ENCODE measurements at places on chromosomes 12 and 14. TPM values are rescaled to one million over a fixed set of nuclear protein-coding genes. Genes with fewer than 3 reads are reported as not detected.
A peak's percentile ranks its signal among the peaks of the same experiment; 100 is the strongest.

The TAS2R10 gene
- total RNA-seq: 0.26 TPM

The TMEM117 gene
- total RNA-seq: 0.82 TPM

The TMEM179 gene
- total RNA-seq: not detected

The RPL10L gene
- total RNA-seq: not detected

The KRT77 gene
- not detected for total RNA-seq

The CIPC gene
- total RNA-seq: 14.0 TPM

The CLEC4A gene
- total RNA-seq: 1.5 TPM

DNA sequence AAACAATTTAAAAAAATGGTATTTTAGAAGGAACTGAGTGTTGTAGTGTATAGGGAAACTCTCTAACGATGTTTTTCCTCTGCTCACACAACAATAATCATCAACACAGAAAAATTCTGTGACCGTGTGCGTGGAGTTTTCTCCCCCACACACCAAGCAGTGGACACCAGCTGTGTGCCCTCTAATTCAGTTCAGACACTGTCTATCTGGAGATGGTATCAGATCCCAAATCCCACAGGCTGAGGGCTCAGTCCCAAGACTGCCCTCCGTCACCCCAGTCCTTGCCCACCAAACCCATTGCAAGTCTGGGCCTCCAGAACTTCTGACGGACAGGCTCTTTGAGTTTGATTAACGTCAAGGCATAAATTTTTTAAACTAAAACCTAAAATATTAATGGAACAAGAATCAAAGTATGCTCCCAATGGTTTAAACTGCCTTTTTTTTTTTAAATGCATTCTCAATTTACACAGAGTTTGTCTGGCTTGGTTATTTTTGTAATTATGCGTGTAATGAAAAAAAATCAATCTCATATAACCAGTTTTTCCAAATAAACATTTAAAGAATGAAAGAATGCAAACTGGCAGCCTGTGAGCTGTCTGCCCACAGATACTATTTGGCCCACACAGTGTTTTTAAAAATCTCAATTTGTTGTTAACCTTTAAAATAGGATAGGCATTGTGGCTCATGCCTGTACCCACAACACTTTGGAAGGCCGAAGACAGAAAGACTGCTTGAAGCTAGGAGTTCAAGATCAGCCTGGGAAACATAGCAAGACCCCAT is 19.2 kb downstream of the BLTP3B start:
- H3K27me3 ChIP-seq: no peaks in the 10 kb centered on the region
- no peak for DNase-seq
- no peak overlapping the region for H3K27ac ChIP-seq

GRCh38 chr12:130793554-130793849 is 45.5 kb downstream of the STX2 start:
- DNase-seq: no peak
- no peaks in the 10 kb centered on the region for H3K27me3 ChIP-seq
- H3K27ac ChIP-seq: no peak overlapping the region
- H3K36me3 ChIP-seq: peaks cover 23% of the 10 kb centered on the region

DNA sequence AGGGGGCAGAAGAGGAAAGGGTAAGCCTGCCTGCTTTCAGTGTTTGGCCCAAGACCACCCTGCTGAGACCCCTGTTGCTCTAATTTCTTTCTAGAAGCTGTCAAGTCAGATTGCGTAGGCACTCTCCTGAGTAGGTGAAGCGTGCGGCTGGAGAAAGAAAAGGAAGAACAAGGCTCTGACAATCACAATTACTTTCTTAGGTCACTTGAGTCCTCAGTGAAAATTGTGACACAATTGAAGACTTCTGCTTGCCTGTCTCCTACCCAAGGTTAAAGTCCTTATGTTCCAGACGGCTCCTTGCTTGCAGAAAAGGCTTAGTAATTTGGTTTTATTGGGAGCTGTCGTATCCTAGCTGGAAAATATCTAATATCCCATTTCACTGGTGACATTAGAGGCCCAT is 721 bp upstream of the CTSG start:
- no peak overlapping the region for H3K27ac ChIP-seq
- DNase-seq: no peak
- peaks cover 4% of the 10 kb centered on the region for H3K4me1 ChIP-seq
- no peaks in the 10 kb centered on the region for H3K36me3 ChIP-seq
- H3K4me3 ChIP-seq: no peak overlapping the region

DNA sequence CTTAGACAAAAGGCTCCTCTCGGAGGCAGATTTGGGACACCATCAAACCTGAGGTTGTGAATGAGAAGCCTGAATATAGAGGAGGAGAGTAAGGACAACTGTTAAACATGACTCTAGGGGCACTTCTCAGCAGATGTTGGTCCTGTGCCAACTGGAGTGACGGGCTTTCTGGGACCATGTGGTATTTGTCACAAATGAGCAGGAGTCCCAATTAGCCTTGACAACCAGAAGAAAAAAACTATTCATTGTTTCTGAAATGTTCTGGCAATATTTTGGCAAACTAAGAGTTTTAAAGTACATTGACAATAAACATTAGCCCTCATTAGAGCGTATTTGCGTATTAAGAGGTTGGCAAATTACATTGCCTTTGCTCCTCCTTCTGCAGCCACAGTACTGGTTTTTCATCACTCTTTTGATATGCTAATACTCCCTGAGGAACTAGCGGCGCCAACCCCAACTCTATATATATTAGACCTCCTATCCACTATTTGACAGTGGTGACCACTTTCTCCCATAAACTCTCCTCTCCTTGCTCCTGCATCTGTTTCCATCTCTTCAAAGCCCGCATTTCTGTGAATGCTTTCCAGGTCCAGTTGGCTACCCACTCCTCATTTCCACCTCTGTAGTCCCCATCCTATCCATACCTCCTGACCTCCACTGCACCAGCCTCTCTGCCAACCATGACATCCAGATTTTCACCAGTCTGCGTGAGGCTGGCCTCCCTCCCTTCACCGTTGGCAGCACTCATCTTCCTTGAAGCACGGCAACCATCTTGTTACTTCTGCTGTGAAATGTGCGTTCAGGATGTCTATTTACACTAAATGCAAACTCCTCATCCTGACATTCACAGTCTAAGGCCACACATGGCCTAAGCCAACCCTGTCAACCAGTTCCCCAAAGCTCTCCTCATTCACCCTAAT is 100.7 kb downstream of the ZFC3H1 start:
- H3K27me3 ChIP-seq: peaks cover 3% of the 10 kb centered on the region
- no peak for DNase-seq
- no peak overlapping the region for H3K4me3 ChIP-seq
- no peaks in the 10 kb centered on the region for H3K36me3 ChIP-seq

- H3K27ac ChIP-seq: no peak overlapping the region
- peaks cover 25% of the 10 kb centered on the region for H3K4me1 ChIP-seq
- no peak for DNase-seq
- H3K27me3 ChIP-seq: peaks cover 7% of the 10 kb centered on the region
- no peak overlapping the region for H3K4me3 ChIP-seq
- H3K36me3 ChIP-seq: no peaks in the 10 kb centered on the region
Measured at GRCh38 chr12:57890191-57891115, 43.9 kb upstream of the CTDSP2 start.

GRCh38 chr12:50072198-50072907 is 12.8 kb upstream of the SMARCD1 start:
- no peaks in the 10 kb centered on the region for H3K36me3 ChIP-seq
- no peak overlapping the region for H3K4me3 ChIP-seq
- no peak for DNase-seq
- no peak overlapping the region for H3K27ac ChIP-seq
- peaks cover 12% of the 10 kb centered on the region for H3K4me1 ChIP-seq

GRCh38 chr12:226401-226800 is 12.4 kb upstream of the SLC6A12 start:
- H3K4me1 ChIP-seq: no peaks in the 10 kb centered on the region
- no peak for DNase-seq
- no peaks in the 10 kb centered on the region for H3K27me3 ChIP-seq
- H3K27ac ChIP-seq: no peak overlapping the region
- no peaks in the 10 kb centered on the region for H3K36me3 ChIP-seq
- no peak overlapping the region for H3K4me3 ChIP-seq

- H3K36me3 ChIP-seq: no peaks in the 10 kb centered on the region
- peaks cover 15% of the 10 kb centered on the region for H3K27me3 ChIP-seq
- no peak overlapping the region for H3K4me3 ChIP-seq
- no peak for DNase-seq
- no peak overlapping the region for H3K27ac ChIP-seq
Measured at GRCh38 chr12:47028186-47028585, 51.2 kb upstream of the PCED1B start.

DNA sequence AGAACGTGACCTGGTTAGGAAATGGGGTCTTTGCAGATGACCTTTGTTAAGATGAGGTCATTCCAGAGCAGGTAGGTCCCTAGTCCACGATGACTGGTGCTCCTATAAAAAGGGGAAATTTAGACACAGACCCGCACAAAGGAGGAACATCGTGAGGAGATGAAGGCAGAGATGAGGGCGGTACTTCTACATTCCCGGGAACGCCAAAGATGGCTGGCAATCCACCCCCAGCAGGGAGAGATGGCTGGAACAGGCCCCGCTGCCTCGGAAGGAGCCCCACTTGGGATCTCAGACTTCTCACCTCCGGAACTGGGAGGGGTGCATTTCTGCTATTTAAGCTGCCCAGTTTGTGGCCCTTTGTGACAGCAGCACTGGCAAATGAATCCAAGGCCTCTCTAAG is 85.0 kb downstream of the ITPK1 start:
- no peak overlapping the region for H3K27ac ChIP-seq
- no peaks in the 10 kb centered on the region for H3K27me3 ChIP-seq
- no peaks in the 10 kb centered on the region for H3K36me3 ChIP-seq
- H3K4me1 ChIP-seq: peaks cover 17% of the 10 kb centered on the region

- no peaks in the 10 kb centered on the region for H3K36me3 ChIP-seq
- H3K27ac ChIP-seq: no peak overlapping the region
- H3K4me3 ChIP-seq: no peak overlapping the region
- no peaks in the 10 kb centered on the region for H3K4me1 ChIP-seq
- DNase-seq: no peak
Measured at GRCh38 chr12:99911081-99911480, 73.7 kb downstream of the ANKS1B start.

DNA sequence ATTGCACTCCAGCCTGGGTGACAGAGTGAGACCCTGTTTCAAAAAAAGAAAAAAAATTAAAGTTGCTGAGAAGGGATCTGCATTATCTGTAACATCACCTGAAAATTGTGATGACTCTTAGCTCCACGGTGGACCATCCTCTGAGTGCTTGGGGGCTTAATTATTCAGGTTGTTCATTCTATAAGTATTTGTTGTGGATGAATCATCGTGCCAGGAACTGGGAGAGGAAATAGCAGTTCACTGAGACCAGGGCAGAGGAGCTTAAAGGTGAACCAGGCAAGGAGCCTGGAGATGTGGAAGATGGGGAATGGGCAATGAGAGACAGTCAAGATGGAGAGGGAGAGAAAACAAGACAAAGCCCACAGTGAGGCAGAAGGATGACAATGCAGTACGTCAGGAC is 25.5 kb upstream of the GSC start:
- H3K4me1 ChIP-seq: no peaks in the 10 kb centered on the region
- no peaks in the 10 kb centered on the region for H3K27me3 ChIP-seq

DNA sequence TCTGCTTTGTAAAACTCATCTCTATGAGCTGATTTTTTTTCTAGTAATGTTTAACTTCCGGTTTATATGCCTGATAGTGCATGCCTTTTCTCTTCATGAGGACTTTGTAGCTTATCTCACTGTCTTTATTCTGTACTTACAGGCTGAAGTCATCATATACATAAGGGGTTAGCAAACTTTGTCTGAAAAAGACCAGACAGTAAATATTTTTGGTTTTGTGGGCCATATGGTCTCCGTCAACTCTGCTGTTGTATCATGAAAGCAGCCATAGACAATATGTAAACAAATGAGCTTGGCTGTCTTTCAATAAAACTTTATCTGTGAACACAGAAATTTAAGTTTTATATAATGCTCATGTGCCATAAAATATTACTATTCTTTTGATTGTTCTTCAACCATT is 172.1 kb downstream of the GXYLT1 start:
- no peak overlapping the region for H3K27ac ChIP-seq
- H3K27me3 ChIP-seq: no peaks in the 10 kb centered on the region
- no peak overlapping the region for H3K4me3 ChIP-seq
- no peaks in the 10 kb centered on the region for H3K36me3 ChIP-seq
- no peak for DNase-seq

- no peaks in the 10 kb centered on the region for H3K36me3 ChIP-seq
- no peak overlapping the region for H3K4me3 ChIP-seq
- H3K27me3 ChIP-seq: peaks cover 13% of the 10 kb centered on the region
- H3K4me1 ChIP-seq: no peaks in the 10 kb centered on the region
- DNase-seq: no peak
Measured at GRCh38 chr14:97155320-97155719, 358.1 kb downstream of the VRK1 start.

- H3K27me3 ChIP-seq: no peaks in the 10 kb centered on the region
- no peak for DNase-seq
- H3K36me3 ChIP-seq: no peaks in the 10 kb centered on the region
- H3K4me3 ChIP-seq: no peak overlapping the region
- H3K4me1 ChIP-seq: peaks cover 44% of the 10 kb centered on the region
- peak overlapping the region; percentile 45 for H3K27ac ChIP-seq
Measured at GRCh38 chr14:76918256-76918781, 92.1 kb downstream of the LRRC74A start.

DNA sequence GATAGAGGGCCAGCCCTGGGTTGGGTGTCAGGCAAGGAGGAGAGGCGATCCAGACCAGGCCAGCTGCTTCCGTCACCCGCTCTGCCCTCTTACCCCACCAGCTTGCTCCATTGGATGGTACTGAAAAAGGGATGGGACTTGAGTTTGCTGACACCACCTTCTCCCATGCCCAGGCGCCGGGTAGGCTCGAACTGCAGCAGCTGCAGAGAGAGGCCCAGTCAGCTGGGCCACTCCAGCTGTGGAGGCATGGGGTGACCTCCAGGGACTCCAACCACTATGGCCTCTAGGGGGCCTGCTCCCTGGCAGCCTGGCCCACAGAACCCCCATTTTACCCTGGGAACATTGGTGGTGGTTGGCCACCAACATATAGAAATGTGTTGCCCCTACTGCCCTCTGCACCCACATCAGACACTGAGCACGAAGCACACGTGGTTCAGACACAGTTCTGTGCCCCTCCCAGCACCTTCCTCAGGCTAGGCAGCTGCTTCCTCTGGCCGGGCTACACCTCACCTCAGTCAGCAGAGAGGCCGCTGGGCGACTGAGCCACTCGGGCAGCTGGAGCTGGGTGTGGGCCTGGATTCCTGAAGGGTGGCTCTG is 16.0 kb downstream of the RPS6KL1 start:
- no peaks in the 10 kb centered on the region for H3K27me3 ChIP-seq
- DNase-seq: no peak
- peaks cover 5% of the 10 kb centered on the region for H3K4me1 ChIP-seq
- peaks cover 24% of the 10 kb centered on the region for H3K36me3 ChIP-seq

DNA sequence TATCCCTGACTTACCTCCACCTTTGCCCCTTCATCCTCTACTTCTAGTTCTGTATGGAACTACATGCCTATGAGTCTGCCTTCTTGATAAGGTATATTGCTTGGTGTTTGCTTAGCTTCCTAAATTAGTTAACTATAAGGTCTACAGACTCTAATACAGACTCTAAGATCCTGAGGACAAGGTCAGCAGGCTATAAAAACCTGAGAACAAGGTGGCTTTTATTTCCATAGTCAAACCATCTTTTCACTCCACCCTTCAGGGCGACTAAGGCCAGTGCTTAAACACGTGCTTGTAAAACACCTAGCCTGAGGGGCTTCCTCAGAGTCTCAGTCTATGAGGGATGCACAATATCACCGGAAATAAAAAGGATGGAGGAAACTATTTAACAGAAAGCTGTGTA is 36.1 kb upstream of the COL2A1 start:
- H3K4me3 ChIP-seq: no peak overlapping the region
- no peak for DNase-seq
- H3K27me3 ChIP-seq: no peaks in the 10 kb centered on the region

- H3K36me3 ChIP-seq: no peaks in the 10 kb centered on the region
- DNase-seq: no peak
- H3K4me3 ChIP-seq: no peak overlapping the region
- no peak overlapping the region for H3K27ac ChIP-seq
- H3K27me3 ChIP-seq: no peaks in the 10 kb centered on the region
Measured at GRCh38 chr14:39563361-39563760, 131.1 kb upstream of the FBXO33 start.

Data from activated CD4-positive, alpha-beta T cell treated with anti-CD3 and anti-CD28 coated beads, Interleukin-2, amount 10 ng/mL, durations not matched to agents 24 days and 14 days (primary cell).